GM23338 (cell line): ENCODE measurements at places on chromosomes 12 and 14. TPM values are rescaled to one million over a fixed set of nuclear protein-coding genes. Genes with fewer than 3 reads are reported as not detected.

STK38L gene
- 28.9 and 31.0 TPM in 2 replicates for polyA plus RNA-seq

TSHR gene
- 0.23 and 0.78 TPM in 2 replicates for polyA plus RNA-seq

GRCh38 chr12:91507754-91508153 lies 325.1 kb upstream of the DCN start:
- DNase-seq = no peak

GRCh38 chr14:72519543-72519942 lies 374.4 kb downstream of the DPF3 start:
- DNase-seq = no peak

- DNase-seq = no peak
Measured at GRCh38 chr12:101838628-101839323, 8.0 kb upstream of the GNPTAB start.

FAM222A gene
- 0.78 and 0.85 TPM in 2 replicates for polyA plus RNA-seq

- no peak for DNase-seq
Measured at GRCh38 chr12:109446-109845, 42.9 kb downstream of the IQSEC3 start.

DNA sequence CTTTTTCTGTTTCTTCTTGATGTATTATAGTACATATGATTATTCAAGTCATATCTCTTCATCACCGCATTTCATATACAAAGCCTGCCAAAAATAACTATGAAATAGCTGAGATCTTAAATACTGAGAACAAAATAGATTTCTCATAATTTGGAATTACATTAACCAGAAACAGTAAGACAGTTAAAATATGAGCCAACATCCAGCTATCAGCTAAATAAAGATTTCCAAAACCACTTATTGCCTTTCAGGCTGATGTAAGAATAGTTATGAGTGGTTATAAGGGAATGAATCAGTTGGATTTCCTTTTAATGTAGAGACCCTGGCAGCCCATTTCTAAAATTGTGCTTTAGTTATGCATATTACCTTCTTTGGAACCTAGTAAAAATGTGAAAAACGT lies 47.4 kb downstream of the TMEM117 start:
- DNase-seq = no peak

KRT6B gene
- polyA plus RNA-seq = not detected in 2 replicates

DNA sequence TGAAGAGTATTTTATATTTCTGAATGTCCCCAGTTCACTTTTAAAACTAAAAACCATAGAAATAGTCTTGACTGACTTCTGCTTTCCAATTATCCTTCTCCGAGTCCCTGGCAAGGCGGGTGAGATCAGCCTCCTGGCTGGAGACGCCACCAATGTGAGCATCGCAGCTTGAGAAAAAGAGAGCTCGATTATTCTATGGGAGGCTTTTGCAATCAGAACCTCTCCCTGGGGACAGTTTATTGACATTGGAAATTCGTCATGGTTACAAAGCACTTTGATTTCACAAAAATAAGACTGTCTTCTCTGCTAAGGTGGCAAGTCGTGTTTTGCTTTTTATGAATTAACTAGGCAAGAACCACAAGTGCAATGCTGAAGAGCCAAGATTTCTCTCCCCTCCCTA lies 23.6 kb upstream of the GPHB5 start:
- no peak for DNase-seq

DNA sequence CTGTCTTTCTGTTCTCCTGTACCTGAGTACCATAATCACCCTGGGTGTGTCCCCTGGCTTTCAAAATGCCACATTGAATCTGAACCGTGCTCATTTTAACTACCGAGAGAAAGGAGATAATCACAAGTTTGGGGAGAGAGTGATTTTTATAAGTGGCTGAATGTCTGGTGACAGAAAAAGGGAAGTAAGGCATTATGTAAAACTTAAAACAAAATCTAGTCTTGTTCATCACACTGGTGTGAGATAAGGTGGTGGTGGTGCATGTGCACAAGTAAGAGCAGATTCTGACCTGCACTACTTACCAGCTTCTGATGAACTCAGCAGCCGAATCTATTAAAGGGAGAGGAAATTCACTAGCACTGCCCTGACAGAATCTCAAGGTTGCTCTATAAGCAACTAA lies 56.3 kb downstream of the SPPL3 start:
- no peak for DNase-seq

SLC25A47 gene
- polyA plus RNA-seq = not detected in 2 replicates

GRCh38 chr14:88245321-88245720 lies 77.7 kb downstream of the KCNK10 start:
- DNase-seq = peak; percentile 25

DNA sequence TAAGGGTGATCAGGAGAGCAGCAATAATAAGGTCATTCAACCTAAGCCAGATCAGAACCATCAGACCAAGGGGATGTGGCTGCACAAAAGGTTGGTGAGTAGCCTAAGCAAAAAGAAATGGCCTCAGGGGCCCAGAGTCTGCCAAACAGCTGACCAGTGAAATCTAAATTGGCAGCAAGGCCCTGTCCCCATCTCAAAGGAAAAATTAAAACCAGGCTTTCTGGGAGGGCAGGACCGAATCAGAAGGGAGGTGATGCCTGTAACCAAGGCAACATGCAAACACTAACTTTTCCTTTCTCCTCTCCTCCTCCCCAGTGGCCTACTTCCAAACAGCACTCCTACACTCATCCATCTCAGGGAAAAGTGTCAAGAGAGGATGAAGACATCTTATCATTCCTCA lies 256.4 kb downstream of the NUAK1 start:
- peak; percentile 20 for DNase-seq

ABCD2 gene
- polyA plus RNA-seq = not detected in 2 replicates

DNA sequence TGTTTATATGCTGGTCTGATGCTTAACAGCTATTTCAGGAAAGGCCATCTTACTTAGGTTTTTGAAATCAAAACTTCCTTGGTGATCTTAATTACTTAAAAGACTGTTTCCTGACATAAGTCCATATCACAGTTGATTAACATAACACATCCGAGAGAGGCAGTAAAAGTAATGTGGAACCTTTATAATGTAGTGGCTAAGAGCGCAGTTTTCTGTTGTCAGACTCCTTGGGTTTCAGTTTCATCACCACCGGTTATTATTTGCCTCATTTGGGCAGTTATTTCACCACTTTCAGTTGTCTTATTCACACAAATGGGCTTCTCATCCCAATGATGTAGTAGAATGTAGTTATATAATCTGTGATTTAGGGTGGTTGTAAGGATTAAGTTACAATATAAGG lies 30.9 kb downstream of the TBC1D15 start:
- DNase-seq = no peak

GRCh38 chr14:20469890-20470602 lies 840 bp downstream of the PNP start:
- DNase-seq = peak; percentile 48

GRCh38 chr14:69652942-69653684 lies 41.7 kb downstream of the SUSD6 start:
- DNase-seq = no peak

DNA sequence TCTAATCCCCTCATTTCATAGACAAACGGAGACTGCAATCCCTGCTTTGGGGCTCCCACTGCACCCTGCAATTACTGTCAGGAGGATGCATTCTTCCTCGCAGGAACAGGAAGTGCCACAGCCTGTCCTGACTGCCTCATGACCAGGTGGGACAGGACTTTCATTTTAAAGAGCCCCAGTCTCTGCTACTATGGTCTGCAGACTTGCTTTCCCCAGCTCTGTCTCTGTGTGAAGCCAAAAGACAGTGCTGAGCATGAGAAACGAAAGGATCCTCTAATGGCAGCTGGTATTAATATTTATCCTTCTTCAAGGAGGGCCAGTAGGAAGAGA lies 60.0 kb upstream of the PNMA1 start:
- DNase-seq = no peak

GNS gene
- polyA plus RNA-seq = 9.9 and 12.3 TPM in 2 replicates

DNA sequence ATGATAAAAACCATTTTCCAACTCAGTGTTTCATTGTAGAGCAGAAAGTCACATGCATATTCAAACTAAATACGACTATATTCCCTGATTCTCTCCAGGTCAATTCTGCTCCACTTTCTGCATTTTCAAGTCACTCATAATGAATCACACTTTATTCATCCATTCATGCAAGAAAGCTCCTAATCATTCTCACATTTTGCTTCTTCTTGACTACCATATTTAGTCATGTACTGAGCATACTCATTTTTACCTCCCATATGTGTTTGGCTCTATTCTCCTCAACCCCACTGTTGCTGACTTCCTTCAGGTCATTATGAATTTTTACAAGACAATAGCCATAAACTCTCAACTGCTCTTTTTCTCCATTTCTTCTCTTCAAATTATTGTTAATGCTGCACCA lies 43.4 kb upstream of the PIK3C2G start:
- DNase-seq = no peak
